ENCODE measurements at places on chromosomes 2 and 18. TPM values are rescaled to one million over a fixed set of nuclear protein-coding genes. Genes with fewer than 3 reads are reported as not detected.

DSC3 gene
- total RNA-seq: not detected

MROH2A gene
- total RNA-seq: not detected

CGREF1 gene
- total RNA-seq: 0.22 TPM

MYOM1 gene
- 5.6 TPM for total RNA-seq

RAB12 gene
- 23.7 TPM for total RNA-seq

NPHP1 gene
- 0.96 TPM for total RNA-seq

POTEJ gene
- total RNA-seq: not detected

HOXD4 gene
- not detected for total RNA-seq

MEP1B gene
- total RNA-seq: 0.30 TPM

GRCh38 chr2:68320118-68320641, 431 bp upstream of the CNRIP1 start:
- no peaks in the 10 kb centered on the region for H3K36me3 ChIP-seq
- no peak for DNase-seq
- H3K4me3 ChIP-seq: peak overlapping the region; percentile 74
- peaks cover 10% of the 10 kb centered on the region for H3K4me1 ChIP-seq

DNA sequence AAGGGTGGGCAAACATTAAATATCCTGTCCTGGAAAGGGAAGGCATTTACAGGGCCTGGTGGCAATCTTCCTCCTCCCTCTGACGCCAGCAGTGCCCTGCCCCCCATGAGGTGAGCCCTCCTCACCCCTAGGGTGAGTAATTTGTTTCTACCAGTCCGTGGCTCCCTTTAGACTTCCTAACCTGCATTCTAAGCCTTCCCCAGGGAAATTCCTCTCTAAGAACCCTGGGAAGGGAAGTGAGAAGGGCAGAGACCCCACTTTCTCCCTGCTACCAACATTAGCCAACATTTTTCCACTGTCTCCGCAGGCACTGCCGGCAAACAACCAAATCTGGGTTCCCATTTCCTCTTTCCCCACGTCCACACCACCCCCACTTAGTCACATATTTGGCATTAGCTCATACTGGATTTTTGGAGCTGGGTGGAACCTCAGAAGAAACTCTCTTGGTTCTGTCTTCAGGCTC, 69.3 kb downstream of the NRP2 start:
- H3K27ac ChIP-seq: no peak overlapping the region
- DNase-seq: no peak
- no peaks in the 10 kb centered on the region for H3K36me3 ChIP-seq

GRCh38 chr2:85534881-85535280, 4.1 kb upstream of the MAT2A start:
- no peak overlapping the region for H3K4me3 ChIP-seq
- DNase-seq: no peak
- H3K27me3 ChIP-seq: no peaks in the 10 kb centered on the region
- H3K36me3 ChIP-seq: no peaks in the 10 kb centered on the region

DNA sequence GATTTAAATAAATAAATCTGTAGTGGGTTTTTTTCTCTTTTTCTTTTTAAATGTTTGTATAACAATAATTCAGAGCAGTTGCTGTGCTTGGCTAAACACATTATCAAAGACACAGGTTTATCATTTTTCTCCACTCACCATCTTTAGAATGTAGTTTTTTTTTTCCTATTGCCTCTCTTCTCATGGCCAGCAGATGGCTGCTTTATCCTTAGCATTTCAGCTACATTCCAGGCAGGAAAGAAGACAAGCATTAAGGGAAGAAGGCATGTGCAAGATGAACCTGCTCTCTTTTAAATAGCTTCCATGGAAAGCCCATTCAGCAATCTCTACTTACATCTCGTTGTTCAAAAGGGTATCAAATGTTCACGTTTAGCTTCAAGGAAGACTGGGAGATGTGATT, 42.6 kb downstream of the ARHGAP15 start:
- DNase-seq: no peak
- H3K4me1 ChIP-seq: peaks cover 35% of the 10 kb centered on the region
- no peak overlapping the region for H3K27ac ChIP-seq
- no peaks in the 10 kb centered on the region for H3K27me3 ChIP-seq
- H3K4me3 ChIP-seq: no peak overlapping the region

- H3K27me3 ChIP-seq: no peaks in the 10 kb centered on the region
- H3K36me3 ChIP-seq: no peaks in the 10 kb centered on the region
- no peaks in the 10 kb centered on the region for H3K4me1 ChIP-seq
- peak overlapping the region; percentile 6 for H3K27ac ChIP-seq
- DNase-seq: no peak
Observed at GRCh38 chr18:79471046-79471445, 75.3 kb downstream of the NFATC1 start.

DNA sequence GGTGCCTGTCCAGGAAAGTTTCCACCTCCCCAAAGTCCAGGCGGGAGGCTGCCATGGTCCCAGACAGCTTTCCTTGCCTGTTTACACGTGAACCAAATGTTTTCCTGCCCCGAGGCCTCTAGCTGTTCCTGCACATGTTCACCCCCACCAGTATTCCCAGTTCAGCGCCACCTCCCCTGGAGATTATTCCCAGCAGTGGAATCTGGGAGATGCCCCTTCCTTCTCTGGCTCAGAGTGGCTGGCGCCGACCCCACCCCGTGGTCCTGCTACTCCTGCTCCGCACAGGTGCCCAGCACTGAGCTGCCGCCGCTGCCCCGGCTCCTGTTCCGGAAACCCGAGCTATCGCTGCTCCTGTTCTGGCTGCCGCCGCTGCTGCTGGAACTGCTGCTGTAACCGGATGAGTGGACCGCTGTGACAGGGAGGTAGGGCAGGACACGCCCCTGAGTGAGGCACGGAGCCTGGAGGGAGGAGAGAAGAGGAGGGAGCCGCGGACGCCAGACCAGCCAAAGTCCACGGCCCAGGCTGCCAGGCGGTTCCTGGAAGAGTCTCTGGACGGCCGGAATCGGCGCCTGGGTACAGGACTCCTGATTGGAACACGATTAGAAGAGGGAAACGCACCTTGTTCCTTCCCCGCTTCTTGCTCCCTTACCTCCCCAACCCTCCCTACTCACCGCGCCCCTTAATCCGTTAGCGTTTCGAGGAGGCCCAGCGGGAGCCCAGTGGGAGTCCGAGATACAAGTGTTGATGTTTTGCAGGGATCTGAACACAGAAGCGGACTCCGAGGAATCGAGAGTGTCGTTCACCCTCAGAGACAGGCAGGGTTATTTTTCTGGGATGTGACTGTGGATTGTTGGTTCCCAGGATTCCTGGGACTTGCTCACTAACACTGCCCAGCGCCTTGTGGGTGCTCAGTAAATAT, at the start of gene PDE11A:
PDE11A (minus strand) TSS at position 395 of the 919 bp plus-strand sequence; CDS start at position 55, 340 bp downstream.
- no peaks in the 10 kb centered on the region for H3K36me3 ChIP-seq
- peak within 1 kb of the TSS; percentile 54 for H3K4me3 ChIP-seq
- H3K4me1 ChIP-seq: peaks cover 12% of the 10 kb centered on the region
- H3K27ac ChIP-seq: no peak within 1 kb of the TSS

DNA sequence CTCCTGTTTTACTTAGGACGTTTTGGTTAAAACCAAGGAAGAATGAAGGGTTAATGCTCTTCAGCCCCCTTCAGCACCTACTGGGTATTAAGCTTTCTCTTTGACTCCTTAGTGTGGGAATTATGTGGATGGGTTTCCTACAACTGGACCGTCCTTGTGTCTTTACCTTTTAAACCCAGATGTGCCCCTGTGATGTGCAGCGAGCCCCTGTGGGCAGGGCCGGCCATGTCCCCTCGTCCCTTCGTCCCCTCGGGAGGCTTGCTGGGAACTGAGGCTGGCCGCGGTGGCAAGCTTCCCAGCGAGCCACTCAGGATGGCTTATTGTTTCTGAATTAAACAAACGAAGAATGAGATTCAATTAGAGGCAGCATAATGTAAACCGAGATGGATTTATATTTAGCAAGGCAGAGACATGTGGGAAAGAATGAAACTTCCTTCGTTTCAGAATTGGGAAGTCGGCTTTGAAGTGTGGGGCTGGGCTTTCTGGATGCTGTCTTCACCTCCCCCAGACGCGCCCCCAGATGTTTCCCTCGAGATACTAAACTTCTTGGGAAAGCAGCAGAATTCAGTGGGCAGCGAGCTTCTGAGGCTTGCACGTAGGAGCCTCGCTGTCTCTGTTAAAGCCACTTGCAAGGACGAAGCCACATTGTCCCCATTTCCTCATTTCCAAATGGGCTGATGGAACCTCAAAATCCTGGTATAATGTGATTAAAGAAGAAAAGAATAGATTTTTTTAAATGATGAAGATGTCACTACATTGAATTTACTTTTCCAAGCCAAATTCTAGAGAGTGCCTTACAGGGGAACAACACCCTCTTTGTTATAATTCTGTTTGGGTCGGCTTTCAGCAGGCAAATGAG, 146.0 kb downstream of the VAPA start:
- H3K27me3 ChIP-seq: peaks cover 1% of the 10 kb centered on the region
- no peak overlapping the region for H3K27ac ChIP-seq
- no peak for DNase-seq
- peaks cover 15% of the 10 kb centered on the region for H3K4me1 ChIP-seq
- H3K36me3 ChIP-seq: no peaks in the 10 kb centered on the region

DNA sequence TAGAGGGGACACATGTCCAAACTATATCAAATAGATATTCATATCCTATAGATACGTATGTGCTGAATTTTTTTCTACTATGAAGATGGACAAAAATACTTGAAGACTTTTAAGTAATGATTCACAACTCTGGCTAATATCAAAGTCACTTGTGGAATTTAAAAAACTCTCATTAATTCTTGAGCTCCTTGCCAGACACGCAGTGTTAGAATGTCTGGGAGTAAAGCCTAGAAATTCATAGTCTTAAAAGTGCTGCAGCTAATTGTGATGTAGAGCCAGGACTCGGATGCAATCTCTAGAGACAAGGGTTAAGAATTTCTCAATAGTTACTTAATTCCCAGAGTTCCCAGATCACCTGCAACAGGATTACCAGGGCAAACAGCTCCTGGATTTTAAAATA, 107.4 kb downstream of the ARL6IP6 start:
- peaks cover 2% of the 10 kb centered on the region for H3K27me3 ChIP-seq
- H3K4me3 ChIP-seq: no peak overlapping the region
- no peaks in the 10 kb centered on the region for H3K36me3 ChIP-seq
- no peak overlapping the region for H3K27ac ChIP-seq
- no peaks in the 10 kb centered on the region for H3K4me1 ChIP-seq

DNA sequence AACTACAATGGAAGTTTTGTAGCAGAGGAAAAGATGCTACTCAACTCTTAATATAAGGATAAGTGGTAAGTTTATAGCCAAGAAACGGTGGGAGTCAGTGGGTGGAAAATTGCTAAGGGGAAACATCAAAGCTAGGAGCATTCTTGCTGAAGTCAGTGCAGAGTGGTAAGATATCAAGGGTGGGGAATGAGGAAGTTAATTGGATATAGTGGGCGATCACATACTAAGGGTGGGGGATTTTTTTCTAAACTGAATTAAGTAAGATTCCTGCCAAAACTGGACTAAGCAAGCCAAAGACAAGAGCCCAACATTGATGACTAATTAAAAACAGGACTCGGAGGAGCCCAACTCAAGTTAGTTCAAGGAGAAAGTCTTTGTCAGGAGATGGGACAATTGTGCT, 525.4 kb downstream of the CCDC85A start:
- H3K4me1 ChIP-seq: no peaks in the 10 kb centered on the region
- H3K27ac ChIP-seq: no peak overlapping the region
- H3K4me3 ChIP-seq: no peak overlapping the region
- H3K36me3 ChIP-seq: peaks cover 3% of the 10 kb centered on the region
- no peaks in the 10 kb centered on the region for H3K27me3 ChIP-seq

DNA sequence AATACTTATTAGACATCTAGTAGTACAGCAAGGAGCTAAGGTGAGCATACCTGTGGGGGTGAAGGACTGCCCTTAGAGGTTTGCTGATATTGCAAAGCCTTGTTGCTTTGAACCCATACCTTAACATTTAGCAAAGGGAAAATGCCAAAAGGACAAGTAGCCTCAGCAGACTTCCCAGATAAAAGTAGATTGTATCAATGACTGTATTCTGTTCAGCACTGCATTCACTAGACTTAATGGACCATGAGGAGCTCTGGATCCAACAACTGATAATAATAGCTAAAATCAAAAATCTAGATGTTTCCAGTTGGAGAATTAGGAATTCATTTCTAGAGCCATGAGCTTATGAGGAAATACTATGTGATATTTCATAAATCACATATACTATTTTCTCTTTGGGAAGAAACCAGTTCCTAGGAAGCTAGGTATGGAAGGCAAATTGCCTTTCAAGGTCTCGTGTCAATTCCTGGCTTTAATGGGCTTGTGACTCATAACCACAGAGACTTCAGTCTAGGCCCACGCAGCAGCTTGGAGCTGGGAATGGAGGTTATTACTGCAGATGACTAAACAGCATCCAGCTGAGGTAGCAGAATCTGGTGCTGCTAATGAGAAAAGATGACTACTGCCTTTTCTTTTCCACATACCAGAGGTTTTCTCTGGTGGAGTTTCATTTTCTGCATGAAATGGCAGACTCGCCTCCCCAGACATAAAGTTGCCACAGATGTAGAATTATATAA, 191.2 kb upstream of the NABP1 start:
- DNase-seq: no peak
- H3K36me3 ChIP-seq: peaks cover 27% of the 10 kb centered on the region
- peaks cover 2% of the 10 kb centered on the region for H3K27me3 ChIP-seq
- no peak overlapping the region for H3K4me3 ChIP-seq
- no peak overlapping the region for H3K27ac ChIP-seq
- H3K4me1 ChIP-seq: no peaks in the 10 kb centered on the region

DNA sequence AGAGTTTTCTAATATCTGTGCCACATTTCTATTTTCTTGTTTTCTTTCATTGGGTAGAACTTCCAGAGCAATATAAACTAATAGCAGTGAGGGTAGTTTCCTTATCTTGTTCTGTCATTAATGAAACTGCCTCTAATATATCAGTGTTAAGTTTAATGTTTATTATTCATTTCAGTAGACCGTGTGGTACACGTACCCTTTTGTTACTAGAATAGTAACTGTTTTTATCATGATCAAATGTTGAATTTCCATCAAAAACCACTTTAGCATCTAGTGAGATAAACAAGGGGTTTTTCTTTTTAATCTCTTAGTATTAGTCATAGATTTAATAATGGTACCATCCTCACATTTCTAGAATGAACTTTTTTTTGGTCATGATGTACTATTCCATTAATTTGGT, 16.0 kb downstream of the DGUOK start:
- H3K27ac ChIP-seq: no peak overlapping the region
- H3K36me3 ChIP-seq: peaks cover 63% of the 10 kb centered on the region
- DNase-seq: no peak

DNA sequence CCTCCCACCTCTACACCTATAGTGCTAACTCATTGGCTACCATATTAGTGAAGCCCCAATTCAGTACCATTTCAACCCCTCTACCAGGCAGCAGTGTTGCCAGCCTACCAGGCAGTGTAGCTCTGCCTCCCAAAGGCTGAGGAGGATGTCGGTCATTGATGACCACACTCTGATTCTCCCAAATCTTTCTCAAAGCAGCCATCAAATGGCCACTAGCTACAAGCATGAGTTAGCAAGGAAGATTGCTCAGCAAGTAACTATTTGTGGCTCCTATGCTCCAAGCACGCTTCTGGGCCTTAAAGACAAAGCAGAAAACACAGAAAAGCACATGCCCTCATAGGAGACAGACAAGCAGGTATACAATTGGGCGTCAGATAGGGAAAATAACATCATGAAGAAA, 42.7 kb upstream of the AFF3 start:
- H3K27me3 ChIP-seq: no peaks in the 10 kb centered on the region
- DNase-seq: no peak
- no peaks in the 10 kb centered on the region for H3K4me1 ChIP-seq
- no peak overlapping the region for H3K4me3 ChIP-seq

- peaks cover 4% of the 10 kb centered on the region for H3K36me3 ChIP-seq
- no peaks in the 10 kb centered on the region for H3K27me3 ChIP-seq
- no peak overlapping the region for H3K27ac ChIP-seq
- H3K4me1 ChIP-seq: no peaks in the 10 kb centered on the region
Observed at GRCh38 chr18:64720781-64721464, 572.0 kb upstream of the LINC00305 start.
